ENCODE measurements at places on chromosomes 2 and 18.

GRCh38 chr2:148642891-148643416 is 1.6 kb upstream of the EPC2 start:
- DNase-seq = no peak

GRCh38 chr2:122168799-122169198 is 413.3 kb downstream of the TSN start:
- DNase-seq = no peak

- DNase-seq = no peak
Measured at GRCh38 chr2:143481237-143481623, 352.0 kb downstream of the ARHGAP15 start.

GRCh38 chr2:171307560-171307959 is 126.2 kb downstream of the METTL8 start:
- DNase-seq = no peak

DNA sequence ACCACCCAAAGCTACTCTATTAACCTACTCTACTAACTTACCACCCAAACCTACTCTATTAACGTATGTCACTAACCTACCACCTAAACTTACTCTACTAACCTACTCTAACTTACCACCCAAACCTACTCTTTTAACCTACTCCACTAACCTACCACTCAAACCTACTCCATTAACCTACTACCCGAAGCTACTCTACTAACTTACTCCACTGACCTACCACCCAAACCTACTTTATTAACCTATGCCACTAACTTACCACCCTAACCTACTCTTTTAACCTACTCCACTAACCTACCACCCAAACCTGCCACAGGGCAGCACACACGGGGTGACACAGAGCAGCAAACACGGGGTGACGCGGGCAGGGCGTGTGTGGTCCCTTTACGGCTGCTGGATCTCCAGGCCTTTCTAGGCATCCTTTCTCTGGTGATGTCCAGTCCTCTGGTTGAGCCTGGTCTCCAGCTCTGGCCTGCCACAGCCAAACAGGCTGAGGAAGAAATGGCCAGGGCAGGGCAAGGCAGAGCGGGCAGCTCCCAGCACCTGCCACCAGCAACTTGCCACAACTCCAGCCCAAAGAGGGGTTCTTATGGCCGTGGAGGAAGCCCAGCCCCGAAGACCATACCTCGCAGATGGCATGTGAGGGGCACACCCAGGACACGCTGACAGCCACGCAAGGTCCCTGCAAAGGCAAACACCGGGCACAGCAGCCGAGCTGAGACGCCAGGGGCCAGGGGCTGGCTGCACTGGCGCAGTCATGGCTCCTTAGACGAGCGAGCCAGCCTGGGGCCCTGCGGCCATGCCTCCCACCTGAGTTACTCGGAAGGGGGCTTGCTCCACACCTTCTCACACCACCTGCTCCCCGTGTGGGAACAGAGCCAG is 25.7 kb downstream of the PXDN start:
- no peak for DNase-seq

- no peak for DNase-seq
Measured at GRCh38 chr2:195473862-195474261, 183.2 kb upstream of the SLC39A10 start.

GRCh38 chr2:17877811-17878280 is 621 bp upstream of the KCNS3 start:
- no peak for DNase-seq

- no peak for DNase-seq
Measured at GRCh38 chr2:189369566-189369965, 71.7 kb upstream of the WDR75 start.

DNA sequence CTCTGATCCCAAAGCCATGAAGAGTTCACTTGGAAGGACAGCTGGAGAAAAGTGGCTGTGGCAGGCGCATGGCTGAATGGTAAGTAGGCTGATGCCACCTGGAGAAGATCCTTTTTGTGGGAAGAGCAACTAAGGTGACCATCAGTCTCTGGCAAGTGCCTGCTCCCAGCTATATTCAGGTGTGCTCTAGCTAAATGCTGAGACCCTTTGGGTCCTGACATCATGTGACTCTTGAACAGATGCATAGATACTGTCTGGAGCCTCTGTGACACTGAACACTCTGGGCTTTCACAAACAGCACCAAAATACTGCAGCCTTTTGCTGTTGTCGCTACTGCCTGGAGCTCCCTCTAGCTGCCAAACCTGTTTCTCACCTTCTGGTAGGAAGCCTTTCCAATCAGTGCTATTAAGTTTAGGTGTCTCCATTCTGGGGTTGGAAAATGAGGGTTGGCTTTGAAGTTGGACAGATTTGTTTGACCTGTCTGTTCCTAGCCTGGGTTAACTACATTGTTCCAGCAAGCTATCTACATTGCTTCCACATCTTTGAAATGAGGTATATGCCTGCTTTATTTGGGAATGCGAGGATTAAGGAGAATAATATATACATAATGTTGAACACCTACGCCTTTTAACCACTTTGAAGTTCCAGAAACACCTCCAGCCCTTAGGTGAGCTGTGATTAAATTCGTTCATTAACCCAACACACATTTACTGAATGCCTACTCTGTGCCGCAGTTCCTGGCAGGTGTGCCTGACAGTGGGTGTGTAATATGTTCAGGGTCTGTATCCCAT is 3.1 kb downstream of the EGR4 start:
- DNase-seq = peak; percentile 42

GRCh38 chr2:143635302-143635701 is 506.1 kb downstream of the ARHGAP15 start:
- no peak for DNase-seq

- no peak for DNase-seq
Measured at GRCh38 chr2:227592694-227593387, 5.9 kb upstream of the SCYGR2 start.

DNA sequence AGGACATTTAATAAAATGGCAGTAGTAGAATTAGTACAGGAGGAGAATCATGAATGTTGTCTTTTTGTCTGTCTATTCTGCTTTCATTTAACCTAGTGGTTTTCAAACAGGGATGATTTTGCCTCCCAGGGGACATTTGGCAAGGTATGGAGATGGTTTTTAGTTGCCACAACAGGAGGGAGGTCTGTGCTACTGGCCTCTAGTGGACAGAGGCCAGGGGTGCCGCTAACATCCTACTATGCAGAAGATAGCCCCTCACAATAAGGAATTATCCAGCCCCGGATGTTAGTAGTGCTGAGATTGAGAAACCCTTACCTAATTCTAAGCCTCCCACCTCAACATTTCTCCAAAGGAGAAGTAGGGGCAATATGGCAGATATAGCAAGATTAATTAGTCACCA is 18.3 kb downstream of the FASTKD2 start:
- DNase-seq = no peak

DNA sequence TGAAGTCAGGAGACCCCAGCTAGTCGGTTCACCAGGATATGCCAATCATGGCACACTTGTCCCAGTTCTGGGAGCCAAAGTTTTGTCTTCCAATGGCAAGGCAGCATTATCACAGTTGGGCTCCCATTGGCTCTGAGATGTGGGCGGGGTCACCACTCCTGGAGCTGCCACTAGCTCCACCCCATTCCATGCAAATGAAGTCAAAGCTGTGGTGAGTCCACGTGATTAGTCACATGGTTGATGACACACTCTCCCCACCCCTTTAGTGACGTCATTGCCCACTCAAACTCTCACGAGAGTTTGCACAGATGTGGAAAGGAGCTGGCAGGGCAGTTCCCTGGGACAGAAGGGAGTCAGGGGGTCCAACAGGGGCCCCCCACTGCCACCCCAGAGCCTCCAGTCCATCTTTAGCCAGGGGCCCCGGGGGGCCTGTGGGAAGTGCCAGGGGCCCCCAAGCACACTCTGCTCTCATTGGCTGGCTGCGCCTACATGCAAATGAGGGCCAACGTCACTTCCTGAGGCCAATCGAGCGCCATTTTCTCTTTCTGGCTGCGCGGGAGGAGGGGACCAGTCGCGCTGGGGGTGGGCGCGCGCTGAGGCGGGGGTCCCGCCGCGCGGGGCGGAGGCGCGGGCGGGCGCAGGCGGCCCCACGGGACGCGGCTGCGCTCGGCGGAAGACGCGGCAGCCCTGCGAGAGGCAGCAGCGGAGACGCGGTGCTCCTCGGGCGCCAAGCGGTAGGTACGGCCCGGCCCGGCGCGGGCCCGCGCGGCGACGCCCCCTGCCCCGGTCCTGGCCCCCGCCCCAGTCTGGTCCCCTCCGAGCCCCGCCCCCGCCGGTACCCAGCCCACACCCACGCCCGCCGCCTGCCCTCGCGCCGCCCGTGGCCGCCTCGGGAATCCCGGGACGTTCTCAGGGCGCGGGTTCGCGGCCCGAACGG is at the start of gene ADNP2:
Gene ADNP2 (plus strand): TSS at position 524 of the 937 bp plus-strand sequence. CDS start 8,281 bp downstream, outside the sequence.
- DNase-seq = peak; percentile 95

DNA sequence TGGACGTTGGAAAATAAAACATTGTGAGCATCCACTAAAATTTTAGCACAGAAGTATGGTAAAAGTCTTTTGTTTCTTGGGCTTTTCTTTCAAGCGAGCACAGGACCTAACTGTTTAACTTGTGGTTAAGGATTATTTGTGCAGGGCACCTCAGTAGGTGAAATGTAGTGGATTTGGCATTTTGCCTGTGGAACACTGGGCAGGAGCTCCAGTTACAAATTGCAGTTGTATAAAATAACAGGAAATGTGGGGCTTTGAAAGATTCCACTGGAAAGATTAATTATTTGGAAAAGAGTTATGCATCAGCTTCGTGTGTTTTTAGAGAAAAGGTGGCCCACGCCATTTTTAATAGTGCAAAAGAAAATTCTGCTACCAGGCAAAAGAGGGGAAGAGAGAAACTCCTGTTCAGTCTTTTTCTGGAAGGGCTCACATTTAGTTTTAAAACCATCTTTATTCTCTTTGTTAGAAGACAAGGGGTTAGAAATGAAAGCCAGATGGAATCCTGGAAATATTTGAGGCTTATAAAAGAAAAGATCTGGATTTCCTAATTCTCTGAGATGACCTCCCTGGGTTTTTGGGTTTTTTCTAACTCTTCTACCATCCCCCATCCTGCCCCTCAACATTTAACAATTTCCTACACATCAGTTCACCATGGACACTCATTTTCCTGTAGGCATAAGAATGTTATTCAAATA is 144.3 kb upstream of the SERTAD2 start:
- DNase-seq = no peak

Data from small intestine (tissue), 16 donors.